ENCODE measurements at places on chromosomes 3 and 15.
A peak's percentile ranks its signal among the peaks of the same experiment; 100 is the strongest.

GRCh38 chr3:13045241-13045903 lies 27.9 kb downstream of the IQSEC1 start:
- DNase-seq, result no peak

DNA sequence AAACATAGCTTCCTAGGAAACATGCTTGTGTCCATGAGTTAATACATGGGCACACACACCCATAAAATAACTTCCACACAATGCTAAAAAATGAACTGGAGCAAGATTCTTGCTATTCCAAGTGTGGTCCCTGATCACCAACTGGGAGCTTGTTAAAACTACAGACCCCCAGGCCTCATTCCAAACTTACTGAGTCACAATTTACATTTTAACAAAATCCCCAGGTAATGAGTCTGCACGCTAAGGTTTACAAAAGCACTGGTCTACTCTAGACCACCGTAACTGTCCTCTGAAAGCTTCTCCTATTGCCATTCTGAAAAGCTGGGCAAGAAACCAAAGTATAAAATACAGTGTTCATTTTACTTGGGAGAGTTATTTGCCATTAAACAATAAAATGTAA lies 45.4 kb downstream of the IGF2BP2 start:
- no peak for DNase-seq

DNA sequence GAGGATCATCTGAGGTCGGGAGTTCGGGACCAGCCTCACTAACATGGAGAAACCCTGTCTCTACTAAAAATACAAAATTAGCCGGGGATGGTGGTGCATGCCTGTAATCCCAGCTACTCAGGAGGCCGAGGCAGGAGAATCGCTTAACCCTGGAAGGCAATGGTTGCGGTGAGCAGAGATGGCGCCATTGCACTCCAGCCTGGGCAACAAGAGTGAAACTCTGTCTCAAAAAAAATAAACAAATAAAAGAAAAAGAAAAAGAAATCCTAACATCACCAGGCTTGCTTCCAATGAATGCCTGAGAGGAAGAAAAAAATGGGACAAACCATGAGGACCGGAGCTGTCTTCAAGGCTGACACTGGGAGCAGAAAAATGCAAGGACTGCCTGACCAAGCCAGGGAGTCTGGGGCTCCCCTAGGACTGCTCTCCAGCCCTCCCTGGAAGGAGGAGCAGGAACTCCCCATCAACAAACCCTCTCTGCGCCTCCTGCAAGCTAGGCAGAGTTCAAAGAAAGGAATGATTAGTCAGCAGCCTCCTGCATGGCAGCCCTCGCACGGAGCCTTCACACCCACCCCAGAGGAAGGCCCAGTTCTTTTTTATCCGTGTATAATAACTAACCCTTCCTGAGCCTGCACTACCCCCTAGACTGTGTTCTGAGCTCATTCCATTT lies 55.4 kb downstream of the NUP210 start:
- no peak for DNase-seq

GRCh38 chr15:34331809-34332208 lies 5.8 kb downstream of the SLC12A6 start:
- no peak for DNase-seq

DNA sequence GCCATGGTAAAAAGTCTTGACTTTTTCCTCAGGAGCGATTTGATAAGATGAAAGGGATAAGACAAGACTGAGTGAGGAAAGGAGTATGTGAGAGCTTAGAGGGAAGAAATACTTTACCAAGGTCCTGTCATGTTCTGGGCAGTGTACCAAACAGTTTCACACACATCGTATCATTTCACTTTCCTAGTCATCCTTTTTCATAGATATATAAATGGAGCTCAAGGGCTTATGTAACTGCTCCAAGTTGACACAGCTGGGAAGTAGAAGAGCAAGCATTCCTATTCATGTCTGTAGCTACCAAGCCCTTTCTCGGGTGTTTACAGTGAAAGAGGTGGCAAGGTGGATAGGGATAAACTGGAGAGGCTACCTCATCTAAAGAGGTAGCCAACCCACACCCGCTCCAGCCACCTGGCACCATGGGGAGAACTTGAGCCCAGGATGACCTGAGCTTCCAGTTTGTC lies 57.4 kb downstream of the MRPS25 start:
- peak; percentile 51 for DNase-seq

DNA sequence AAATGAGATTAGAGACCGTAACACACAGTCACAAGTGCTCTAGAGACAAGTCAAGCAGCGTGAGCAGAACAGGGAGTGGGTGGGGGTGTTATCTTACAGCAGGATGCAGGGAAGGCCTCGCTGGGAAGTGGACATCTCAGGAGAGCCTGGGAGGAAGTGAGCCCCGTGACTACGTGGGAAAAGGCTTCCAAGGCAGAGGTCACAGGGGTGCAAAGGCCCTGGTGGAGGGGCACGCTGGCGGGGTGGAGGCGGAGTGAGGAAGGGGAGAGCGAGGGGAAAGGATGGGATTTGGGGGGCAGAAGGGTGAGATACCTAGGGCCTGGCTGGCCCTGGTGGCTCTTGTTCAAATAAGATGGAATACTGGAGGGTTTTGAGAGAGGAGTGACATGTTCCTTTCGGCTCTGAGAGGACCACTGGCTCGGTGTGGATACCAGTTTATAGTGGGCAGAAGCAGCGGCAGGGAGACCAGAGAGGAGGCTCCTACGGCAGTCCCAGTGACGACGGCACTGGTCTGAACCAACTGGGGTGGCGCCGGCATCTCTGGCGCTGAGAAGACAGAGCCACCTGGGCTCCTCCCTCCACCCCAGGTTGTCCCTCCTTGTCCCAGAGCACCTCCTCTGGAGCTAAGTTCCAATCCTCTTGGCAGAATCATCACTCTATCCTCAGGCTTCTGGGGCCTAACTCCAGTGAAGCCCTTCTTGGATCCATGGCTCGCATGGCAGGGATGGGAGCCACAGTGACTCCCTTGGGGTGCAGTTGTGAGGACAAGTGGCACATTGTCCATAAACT lies 266.2 kb upstream of the LYSMD4 start:
- no peak for DNase-seq

DNA sequence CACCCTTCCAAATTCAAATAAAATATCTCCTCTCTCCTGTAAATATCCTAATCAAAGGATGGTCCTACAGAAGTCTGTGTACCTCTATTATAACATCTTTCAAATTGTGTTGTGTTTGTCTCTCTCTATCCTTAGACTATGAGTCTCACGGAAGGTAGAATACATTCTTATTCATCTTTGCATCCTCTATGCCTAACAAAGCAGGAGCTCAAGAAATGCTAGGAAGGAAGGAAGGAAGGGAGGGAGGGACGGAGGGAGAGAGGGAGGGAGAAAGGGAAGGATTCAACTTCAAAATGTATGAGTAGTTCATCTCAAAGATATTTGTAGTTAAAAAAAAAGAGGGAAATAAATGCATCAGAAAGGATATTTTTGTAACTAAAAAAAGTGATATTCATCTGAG lies 150.0 kb downstream of the RTP4 start:
- no peak for DNase-seq

GRCh38 chr15:44882499-44882968 lies 74.0 kb upstream of the TERB2 start:
- DNase-seq, result no peak

GRCh38 chr15:60721707-60722106 lies 242.8 kb upstream of the ICE2 start:
- DNase-seq, result no peak

DNA sequence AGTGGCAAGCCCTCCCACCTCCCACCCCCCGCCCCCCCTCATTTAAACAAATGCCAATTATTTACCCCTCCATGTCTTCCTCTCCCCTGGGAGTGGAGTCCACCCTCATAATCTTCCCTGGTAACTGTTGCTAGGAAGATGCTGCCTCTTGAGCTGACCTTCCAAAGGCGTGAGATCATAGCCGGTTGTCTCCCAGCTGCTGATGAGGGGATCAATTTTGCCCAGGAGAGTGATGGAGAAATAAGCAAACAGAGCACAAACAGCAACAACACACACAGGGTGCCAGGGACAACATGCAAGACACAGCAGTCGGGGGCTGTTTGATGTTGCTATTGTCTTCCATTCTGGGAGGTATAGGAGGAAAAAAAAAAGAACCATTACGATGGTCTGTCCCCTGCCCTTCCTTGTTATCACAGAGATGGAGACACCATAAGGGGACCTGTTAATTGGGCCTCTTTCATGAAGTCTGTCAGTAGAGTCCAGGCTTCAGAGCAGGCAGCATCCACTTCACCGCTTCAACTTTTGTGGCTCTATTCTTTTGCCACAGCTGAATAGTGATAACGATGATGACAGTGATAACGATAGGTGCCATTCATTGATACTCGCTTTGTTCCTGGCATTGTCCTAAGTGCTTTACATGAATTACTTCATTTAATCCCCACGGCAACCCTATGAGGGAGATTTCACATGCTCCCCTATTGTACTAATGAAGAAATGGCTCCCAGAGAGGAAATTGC lies 76.9 kb upstream of the RGMA start:
- DNase-seq, result no peak

- DNase-seq, result no peak
Measured at GRCh38 chr15:89128320-89129122, 40.3 kb downstream of the ABHD2 start.

GRCh38 chr3:153289334-153289808 lies 127.3 kb downstream of the RAP2B start:
- no peak for DNase-seq

DNA sequence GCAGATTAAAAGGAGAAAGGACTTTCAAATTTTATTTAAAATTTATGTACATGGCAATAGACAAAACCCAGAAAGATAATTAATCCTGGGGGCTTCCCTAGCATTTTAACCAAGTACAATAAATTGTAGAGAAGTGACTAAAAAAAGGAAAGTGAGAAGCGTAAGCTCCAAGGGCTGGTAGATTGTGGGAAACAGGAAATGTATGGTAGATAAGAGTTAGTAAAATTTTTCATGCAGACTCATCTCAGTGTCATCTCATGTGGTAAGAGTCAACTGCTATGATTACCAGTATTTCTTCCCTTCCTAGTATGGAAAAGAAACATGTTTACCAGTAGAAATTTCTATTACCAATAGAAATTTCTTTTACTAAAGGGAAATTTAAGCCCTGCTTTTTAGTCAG lies 464.3 kb upstream of the AGTR1 start:
- DNase-seq, result no peak

GRCh38 chr3:175518459-175518858 lies 659.3 kb downstream of the NAALADL2 start:
- DNase-seq, result no peak

- no peak for DNase-seq
Measured at GRCh38 chr3:106263011-106263410, 394.2 kb upstream of the CBLB start.

DNA sequence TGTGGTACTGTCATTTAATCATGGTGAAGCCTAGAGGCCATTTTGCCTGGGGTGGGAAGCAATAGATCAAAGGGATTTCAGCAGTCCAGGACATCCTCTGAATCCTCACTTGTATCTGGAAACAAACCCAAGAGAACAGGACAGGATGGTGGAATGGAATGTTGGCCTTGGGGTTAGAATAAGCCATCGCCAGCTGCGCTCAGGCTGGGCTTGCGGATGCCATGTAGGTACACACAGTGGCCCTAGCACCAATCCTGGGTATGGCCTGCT lies 76.5 kb upstream of the ALDH1A3 start:
- no peak for DNase-seq

DNA sequence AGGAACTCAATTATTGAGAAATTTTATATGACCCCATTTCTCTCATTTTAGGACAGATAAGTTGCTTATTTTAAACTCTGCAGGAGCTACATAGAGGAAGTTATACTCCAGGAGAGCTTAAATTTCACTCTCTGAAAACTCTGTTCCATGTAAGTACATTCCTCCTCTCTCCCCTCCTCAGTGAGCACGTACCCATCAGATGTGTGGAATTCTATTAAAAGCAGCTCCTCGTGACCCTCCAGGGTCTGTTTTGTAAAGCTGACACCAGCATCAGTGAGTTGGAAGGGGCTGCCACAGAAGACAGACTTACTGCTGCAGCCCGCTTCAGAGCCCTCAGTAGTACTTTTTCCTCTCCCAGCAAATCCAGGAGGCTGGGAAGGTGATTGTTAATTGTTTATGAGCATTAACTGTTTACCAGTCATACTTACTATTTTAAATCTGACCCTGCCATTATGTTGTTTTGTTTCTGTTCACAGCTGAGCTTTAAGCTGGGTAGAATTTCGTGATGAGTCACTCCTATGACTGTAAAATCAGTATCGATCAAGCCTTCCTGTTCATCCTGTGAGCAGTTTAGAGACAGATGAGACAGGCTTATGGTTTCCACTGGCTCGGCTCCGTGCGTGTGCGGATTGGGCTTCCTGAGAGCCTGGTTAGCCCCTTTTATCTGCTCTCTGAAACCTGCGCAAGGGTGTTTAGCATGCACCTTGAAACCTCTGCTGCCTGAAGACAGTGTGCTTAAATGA lies 20.4 kb downstream of the IGF1R start:
- DNase-seq, result no peak

DNA sequence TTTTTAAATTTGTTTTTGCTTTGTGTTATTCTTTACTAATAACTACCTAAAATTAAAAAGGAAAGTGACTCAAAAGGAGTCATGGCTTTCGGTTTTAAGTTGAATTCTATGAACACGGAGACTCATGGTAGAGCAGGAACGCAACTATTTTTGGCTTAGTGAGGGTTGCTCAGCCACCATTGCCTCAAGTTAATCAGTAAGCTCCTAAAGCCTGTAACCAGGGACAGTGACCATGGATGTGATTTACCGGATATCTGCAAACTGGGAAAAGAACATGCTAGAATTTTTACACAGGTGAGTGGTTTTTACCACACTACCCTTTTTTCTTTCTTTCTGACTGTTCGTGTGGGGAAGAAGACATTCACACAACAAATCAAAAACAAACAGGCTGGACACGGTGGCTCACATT lies 11.8 kb downstream of the SLC12A8 start:
- no peak for DNase-seq

- no peak for DNase-seq
Measured at GRCh38 chr15:93846148-93846547, 385.2 kb upstream of the MCTP2 start.

DNA sequence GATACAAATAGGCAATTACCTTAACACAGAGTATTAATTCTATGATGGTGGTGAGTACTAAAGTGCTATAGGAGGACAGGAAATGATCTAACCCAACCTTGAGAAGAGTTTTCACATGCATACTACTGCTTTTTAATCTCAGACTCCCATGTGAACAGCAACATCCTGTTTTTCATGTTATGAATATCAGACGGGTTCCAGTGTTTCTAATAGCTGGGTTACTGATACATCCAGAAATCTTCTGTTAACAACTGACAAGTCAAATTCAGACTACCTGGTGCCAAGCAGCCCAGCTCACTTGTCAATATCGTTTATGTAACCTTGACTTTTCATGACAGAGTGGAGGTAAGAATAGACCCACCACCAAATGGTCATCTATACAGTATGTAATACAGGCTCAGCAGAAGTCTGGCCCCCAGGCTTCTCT lies 220.2 kb upstream of the COL8A1 start:
- DNase-seq, result no peak

- no peak for DNase-seq
Measured at GRCh38 chr3:127762077-127762786, 60.1 kb downstream of the MGLL start.

DNA sequence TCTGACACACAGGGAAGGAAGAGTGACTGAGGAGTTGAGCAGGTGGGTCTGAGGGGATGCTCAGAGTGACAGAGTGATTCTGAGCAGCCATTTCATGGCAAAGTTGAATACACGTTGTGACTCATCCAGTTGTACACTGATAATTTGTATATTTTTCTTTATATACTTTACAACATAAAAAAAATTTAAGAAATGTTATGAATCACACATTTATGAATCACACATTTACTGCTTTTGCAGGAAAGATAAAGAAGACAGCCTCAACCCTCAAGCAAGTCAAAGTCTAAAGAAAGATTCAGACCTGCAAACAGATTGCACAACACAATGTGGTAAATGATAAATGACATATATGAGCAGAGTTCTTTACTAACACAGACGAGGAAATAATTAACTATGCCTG lies 21.0 kb upstream of the CHMP2B start:
- DNase-seq, result no peak

- DNase-seq, result no peak
Measured at GRCh38 chr3:137202941-137203340, 245.2 kb downstream of the IL20RB start.

Data from LNCaP clone FGC (cell line).